ENCODE measurements at places on chromosomes 11 and 22.
A peak's percentile ranks its signal among the peaks of the same experiment; 100 is the strongest.

- no peak for DNase-seq
Observed at GRCh38 chr11:78927511-78927910, 352.8 kb upstream of the NARS2 start.

DNA sequence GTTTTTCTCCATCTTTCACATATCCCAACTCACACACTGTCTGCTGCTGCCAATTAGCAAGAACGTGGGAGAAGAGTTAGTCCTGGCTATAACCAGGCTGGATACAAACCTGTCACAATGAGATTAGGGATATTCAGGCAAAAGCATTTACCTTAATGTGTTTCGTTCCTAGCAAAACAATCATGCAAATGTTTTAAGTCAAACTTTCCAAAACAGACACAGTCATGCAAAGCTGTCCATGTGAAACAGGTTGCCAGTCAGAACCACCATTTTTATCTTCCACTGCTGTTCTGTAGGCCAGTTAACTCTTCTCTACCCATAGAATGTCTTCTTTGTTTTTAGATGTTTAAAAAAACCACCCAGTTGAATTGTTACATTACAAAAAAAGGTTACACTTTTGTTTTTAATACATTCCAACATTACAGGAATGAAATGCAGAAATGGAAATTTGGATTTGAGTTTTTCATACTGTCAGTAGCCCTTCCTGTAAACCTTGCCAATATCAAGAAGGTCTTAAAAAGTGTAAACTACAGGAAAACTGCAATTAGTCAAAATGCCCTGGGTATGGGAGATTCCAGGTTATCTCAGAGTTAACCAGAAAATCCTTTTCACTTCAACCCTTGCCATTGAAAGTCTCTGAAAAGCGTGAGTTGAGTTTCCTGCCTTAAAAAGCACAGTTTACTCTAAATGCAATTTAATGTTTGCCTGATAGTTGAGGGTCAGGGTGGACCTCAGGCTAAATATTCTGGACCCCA, 34.2 kb upstream of the LDLRAD3 start:
- DNase-seq = no peak

- DNase-seq = no peak
Observed at GRCh38 chr11:133065847-133066485, 466.3 kb downstream of the OPCML start.

DNA sequence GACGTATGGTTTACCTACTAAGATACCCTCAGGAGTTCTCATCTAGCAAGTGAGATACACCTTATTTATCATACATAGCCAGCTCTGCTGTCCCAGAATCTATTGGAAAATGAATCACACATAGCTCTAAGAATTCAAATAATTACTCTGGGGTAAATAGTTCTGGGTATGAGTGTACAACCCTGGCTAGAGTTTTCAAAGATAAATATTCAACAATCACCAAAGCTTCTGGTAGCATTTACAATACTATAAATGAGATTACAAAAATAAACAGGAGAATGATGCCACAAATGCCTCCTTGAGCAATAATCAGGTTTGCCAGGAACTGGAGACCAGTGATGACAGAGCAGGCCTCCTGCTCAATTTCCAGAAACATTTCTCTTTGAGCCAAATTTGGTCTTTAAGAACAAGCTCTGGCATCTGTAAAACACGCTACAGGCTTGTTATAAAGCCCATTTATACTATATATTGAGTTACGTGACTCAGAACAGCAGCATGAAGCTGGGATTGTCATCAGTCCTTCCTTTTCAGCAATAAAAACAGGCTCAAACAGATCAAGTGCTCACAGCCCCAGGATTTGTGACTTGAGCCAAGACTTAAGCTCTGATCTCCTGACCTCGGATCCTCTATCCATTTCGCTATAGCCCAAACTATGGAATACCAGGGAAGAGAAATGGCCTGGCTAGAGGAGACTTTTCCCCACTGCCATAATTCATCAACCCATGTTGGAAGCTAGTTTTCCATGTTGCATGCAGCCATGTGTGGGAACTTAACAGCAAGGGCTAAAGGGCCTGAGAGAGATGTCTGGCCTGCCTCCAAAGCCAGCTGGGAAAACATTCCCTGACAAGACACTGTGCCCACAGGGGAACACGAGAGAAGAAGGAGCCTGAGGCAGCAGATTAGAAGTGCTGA, 19.7 kb downstream of the RAB30 start:
- no peak for DNase-seq

GRCh38 chr11:43992834-43993637, 50.6 kb downstream of the C11orf96 start:
- no peak for DNase-seq

GRCh38 chr11:118263112-118263511, 985 bp downstream of the MPZL2 start:
- no peak for DNase-seq

GRCh38 chr22:30178181-30179126, 68.1 kb downstream of the LIF start:
- DNase-seq = no peak

DNA sequence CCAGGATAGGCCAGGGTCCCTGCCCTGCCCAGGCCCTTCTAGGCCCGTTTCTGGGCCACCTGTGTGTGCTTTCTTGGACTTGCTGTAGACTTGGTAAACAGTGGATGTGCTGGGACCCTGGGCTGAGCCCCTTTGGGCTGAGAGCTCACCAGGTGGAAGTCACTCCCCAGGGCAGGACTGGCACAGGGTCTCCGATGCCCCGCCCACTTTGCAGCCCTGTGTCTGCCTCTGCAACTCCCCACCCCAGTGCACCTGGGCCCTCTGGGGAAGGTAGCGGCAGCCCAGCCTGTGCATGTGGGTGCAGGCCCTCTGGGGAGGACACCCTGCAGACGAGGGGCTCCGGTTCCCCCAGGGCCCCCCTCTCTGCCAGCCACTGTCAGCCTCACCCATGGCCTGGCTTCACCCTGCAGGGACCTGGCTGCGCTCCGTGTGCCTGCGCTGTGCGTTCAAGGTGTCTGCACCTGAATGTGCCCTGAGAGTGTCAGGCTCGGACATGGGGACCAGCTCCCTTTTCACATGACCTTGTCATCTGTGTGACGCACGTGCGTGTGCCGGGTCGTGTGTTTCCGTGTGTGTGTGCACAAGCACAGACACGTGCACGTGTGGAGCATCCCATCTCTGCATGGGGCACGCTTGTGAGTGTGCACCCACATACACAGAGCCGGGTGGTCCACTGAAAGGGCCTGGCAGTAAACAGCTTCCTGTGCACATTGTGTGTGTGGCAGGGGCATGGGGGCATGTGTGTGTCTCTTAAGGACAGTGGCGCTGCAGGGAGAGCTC, 118.5 kb downstream of the KCNQ1OT1 start:
- no peak for DNase-seq

- no peak for DNase-seq
Observed at GRCh38 chr11:111978028-111978771, 41.1 kb downstream of the DIXDC1 start.

- no peak for DNase-seq
Observed at GRCh38 chr11:3639841-3640240, 2.0 kb downstream of the ART5 start.

GRCh38 chr11:86214710-86215109, 29.8 kb upstream of the EED start:
- no peak for DNase-seq

DNA sequence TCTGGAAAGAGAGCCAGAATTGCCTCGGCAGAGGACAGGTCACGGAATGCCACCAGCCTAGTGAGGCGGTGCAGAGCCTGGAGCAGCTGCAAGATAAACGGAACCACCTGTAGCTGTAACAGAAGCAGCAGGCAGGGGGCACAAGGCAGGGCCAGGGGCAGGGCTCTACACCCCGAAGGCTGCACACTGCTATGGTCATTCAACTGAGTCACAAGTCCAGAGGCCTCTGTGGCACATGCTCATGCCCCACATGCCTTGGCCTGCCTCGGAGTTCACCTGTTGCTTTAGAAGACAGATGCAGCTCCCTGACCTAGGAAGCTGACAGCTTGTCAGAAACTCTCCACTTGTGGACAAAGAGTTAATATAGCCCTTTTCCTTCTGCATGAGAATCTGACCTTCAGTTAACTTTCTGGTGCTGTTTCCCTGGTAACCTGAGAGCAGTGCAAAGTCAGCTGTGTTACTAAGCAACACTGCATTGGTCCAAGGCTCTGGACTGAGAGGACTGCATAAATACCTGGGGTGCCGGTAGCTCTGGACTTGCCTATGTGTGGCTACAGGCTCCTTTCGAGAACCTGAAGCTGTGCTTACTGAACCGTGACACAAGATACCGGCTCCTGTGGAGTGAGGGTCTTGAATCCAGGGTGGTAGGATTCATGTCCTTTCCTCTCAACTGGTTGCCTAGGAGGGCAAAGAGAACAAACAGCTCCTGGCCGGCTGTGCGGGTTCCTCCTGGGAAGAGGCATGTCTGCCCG, 10.5 kb downstream of the COMMD9 start:
- DNase-seq = no peak

- no peak for DNase-seq
Observed at GRCh38 chr11:105297463-105297862, 157.9 kb upstream of the CARD18 start.

DNA sequence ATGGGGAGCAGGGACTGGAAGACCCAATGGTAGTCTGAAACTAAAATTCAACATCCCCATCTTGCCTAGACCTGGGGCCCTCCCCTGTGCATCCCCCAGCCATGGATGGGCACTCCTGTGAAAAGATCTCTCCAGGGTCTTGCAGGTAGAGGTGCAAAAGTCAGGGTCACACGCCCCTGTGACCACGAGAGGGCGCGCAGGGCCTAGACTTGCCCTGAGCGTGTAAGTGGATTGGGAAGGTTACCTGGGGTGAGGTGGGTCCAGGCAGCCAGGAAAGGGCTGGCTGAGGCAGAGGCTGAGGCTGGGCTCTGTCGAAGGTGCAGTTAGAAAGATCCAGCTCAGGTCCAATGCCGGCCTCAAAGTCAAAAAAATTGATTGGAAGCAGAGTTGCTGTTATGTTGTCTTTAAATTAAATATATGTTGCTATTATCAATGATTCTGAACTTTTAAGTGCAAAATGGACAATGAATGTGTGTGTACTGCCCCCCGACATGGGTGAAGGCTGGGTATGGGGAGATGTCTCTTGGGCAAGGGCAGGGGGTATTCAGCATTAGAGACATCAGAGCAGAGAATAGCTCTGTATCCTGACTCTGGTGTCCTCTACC, 4.8 kb upstream of the POU2F3 start:
- DNase-seq = peak; percentile 72

DNA sequence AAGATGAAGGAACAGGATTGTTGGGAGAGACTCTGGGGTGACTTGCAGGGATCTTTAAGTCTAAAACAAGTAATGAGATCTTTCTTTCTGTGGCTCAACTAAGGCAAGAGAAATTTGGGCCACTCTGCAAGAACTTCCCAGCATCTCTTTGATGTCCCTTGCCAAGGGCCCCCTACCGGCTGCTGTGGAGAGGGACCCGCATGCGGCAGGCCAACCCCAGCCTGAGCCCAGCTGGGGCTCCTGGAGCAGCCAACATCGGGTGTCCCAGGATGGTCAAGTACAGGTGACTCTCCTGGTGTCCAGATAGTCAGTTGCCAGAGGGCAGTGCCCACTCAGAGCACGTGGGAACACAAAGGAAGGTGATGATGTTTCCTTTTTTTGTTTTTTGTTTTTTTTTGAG, 363.2 kb downstream of the TBC1D22A start:
- no peak for DNase-seq

DNA sequence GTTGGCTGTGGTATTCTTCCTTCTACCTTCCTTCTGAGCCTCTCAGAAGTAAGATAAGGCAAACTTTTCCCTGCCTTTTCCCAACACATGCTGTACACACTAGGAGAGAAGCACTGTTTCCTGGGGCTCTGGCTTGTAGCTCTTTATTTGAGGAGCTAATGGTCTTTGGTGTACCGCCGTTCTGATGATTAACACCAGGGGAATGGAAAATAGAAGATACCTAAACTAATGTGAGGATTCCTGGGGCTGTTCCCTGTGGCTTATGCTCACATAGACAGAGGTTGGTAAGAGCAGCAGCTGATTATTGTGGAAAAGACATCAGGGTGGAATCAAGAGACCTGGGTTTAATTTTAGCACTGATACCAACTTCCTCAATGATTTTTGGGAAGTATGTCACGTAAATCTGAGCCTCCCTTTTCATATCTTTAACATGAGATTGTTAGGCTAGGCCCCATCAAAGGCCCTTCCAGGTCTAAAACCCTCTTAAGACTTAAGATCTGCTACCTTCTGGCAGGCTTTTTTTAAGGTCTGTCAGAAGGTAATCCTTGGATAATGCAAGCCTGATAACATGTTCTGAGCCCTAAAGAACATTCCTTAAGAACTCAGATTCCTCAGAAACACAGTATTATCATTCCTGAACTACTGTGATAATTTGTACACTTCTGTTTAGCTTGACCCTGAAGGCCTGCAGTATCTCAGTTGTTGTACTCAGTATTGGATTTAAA, 24.8 kb upstream of the RCE1 start:
- DNase-seq = no peak

- DNase-seq = no peak
Observed at GRCh38 chr11:70072461-70072860, 5.7 kb upstream of the ANO1 start.

- DNase-seq = no peak
Observed at GRCh38 chr11:8720352-8720751, 37.8 kb downstream of the RPL27A start.

- no peak for DNase-seq
Observed at GRCh38 chr11:83079820-83080219, 8.1 kb upstream of the RAB30 start.

DNA sequence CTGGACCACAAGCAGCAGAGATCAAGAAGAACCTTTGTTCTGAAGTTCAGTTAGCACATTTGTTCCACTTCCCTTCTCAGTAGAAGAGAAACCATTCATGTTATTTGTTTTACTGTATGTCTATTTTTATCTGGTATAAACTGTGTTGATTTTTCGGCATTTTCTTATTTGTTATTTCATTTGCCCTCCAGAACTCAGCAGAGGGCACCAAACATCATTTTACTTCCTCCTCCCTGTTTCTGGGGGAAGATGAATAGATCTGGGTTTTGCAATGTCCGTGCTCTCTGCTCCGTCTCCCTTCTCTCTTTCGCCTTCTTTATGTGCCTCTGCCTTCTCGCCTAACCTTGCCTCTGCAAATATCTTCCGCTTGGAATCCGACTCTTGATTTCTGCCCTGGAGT, 366.9 kb downstream of the NTM start:
- no peak for DNase-seq

DNA sequence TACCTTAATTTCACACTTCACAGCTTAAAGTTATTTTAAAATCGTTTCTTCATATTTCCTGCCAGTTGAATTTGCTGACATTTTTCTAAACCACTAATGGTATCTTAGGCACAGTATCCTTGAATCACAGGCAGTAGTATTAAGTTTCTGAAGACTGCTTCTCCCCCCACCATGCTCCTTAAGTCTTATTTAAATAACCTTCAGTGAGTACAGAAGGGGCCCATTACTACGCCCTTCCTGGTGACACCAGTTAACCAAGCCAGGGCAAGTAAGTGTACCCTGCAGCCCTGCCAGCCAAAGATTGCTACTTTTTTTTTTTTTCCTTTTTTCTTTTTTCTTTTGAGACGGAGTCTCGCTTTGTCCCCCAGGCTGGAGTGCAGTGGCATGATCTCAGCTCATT, 19.9 kb downstream of the KDM2A start:
- no peak for DNase-seq

DNA sequence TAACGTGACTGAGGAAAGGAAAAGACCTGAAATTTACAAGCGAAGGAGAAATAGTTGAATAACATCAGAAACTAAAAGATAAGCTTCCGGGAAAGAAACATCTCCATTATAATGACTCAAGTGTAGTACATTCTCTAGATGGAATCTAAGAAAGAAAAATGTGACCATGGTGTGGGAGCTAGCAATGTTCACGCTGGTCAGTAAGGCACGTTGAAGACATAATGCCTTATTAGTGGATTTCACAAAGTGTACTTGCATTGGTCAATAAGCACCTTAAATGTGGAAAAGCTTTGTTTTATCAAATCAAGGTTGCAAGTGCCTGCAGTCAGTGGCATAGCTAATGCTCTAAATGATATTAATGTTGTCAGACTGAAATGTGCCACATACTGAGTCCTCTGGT, 2.8 kb upstream of the LARGE1 start:
- DNase-seq = no peak
